ENCODE measurements at places on chromosomes 4 and X. TPM values are rescaled to one million over a fixed set of nuclear protein-coding genes. Genes with fewer than 3 reads are reported as not detected.

FAT4 gene
- 28.4 TPM for total RNA-seq

- no peak for DNase-seq
Measured at GRCh38 chrX:113124693-113125092, 284.1 kb upstream of the AMOT start.

LONRF3 gene
- total RNA-seq = 9.8 TPM

DNA sequence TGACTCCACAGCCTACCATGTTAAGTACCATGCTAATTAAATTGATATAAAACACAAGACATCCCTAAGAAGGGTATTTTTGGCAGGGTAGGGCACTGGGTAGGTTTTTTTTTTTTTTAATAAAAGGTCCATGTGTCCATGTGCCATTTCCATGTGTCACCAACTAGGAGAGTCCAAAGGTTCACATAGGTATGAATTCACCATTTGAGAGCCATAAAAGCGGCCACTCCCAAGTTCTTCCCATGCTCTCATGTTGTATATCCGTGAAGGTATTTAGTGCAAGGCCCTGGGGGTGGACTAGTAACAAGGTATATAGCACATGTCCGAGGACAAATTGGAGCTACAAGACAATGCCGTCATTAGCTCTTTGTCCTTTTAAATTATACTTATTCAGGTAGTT lies 107.3 kb downstream of the PDE5A start:
- DNase-seq = no peak

- DNase-seq = no peak
Measured at GRCh38 chrX:150192816-150193215, 170.3 kb upstream of the MAMLD1 start.

- DNase-seq = no peak
Measured at GRCh38 chrX:137354851-137355250, 211.1 kb upstream of the ZIC3 start.

PLAC8 gene
- total RNA-seq = 539 TPM

CFP gene
- total RNA-seq = 4.0 TPM

GRCh38 chr4:140595065-140595464 lies 26.3 kb upstream of the UCP1 start:
- DNase-seq = no peak

- DNase-seq = no peak
Measured at GRCh38 chr4:94804650-94805049, 46.9 kb downstream of the BMPR1B start.

HTR2C gene
- total RNA-seq = not detected

MAGEA10 gene
- not detected for total RNA-seq

ADAMTS3 gene
- 0.57 TPM for total RNA-seq

DNA sequence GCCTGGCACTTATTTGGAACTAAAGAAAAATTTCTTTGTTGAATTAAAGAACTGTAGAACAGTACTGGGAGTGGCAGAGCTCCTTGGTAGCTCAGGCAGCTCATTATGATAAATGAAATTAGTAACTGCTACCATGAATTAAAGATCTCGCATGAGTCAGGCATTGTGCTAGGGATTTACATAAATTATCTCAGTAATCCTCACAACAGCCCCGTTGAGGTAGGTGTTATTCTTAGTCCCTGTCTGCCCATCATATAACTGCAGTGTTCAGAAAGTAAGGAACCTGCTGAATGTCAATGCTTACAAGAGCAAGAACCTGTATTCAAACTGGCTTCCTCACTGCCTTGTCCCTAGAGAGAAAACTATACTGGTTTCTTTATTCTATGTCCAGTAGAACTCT lies 108.3 kb downstream of the NLGN4X start:
- no peak for DNase-seq

DNA sequence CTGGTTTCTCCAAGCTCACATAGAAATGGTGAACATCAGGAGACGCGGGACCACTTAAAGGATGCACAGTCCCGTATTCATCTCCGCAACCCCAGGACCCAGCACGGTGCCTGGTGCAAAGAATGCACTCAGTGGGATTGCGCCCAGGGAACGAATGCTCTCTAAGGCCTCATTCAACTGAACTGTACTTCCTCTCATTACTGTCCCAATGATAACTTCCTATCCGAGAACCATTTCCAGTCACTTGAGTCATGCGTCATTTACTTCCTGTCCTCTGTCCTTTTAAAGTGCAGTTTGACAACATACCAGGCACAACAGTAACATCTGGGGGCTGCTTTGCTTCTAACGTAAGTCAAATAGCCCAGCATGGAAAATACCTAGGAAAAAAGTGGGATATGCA lies 75.7 kb downstream of the RBM47 start:
- no peak for DNase-seq

- DNase-seq = no peak
Measured at GRCh38 chrX:65674204-65674893, 6.9 kb downstream of the MSN start.

DIPK2B gene
- total RNA-seq = 6.4 TPM

LPAR4 gene
- total RNA-seq = 0.60 TPM

BEX5 gene
- total RNA-seq = 2.1 TPM

PARM1 gene
- total RNA-seq = 120 TPM

HDAC8 gene
- 24.4 TPM for total RNA-seq

CT47B1 gene
- not detected for total RNA-seq

GRCh38 chrX:48467281-48467761 lies 2.7 kb downstream of the SLC38A5 start:
- DNase-seq = no peak

DNA sequence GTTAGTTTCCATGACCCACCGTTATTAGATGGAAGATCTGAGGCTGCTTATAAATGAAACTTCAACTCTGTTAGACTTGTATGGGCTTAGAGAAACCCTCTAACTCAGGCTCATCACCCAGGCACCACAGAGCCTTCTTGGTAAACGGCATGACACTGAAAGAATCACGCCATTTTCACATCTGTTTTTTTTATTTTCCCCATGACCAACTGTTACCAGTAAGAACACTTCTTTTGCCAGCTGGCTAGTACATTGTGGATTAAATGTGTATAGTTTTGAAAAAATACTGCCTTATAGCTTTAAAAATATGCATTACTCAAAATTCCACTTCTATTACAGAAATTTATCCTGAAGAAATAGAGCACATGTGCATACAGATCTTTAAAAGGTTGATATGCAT lies 48.0 kb upstream of the APELA start:
- no peak for DNase-seq

- DNase-seq = no peak
Measured at GRCh38 chr4:99201690-99202089, 17.4 kb downstream of the ADH6 start.

- DNase-seq = no peak
Measured at GRCh38 chrX:130118441-130119311, 8.4 kb upstream of the ELF4 start.

VSIG4 gene
- total RNA-seq = 80.5 TPM

GRCh38 chr4:77619408-77619807 lies 13.8 kb downstream of the CXCL13 start:
- DNase-seq = no peak

DNA sequence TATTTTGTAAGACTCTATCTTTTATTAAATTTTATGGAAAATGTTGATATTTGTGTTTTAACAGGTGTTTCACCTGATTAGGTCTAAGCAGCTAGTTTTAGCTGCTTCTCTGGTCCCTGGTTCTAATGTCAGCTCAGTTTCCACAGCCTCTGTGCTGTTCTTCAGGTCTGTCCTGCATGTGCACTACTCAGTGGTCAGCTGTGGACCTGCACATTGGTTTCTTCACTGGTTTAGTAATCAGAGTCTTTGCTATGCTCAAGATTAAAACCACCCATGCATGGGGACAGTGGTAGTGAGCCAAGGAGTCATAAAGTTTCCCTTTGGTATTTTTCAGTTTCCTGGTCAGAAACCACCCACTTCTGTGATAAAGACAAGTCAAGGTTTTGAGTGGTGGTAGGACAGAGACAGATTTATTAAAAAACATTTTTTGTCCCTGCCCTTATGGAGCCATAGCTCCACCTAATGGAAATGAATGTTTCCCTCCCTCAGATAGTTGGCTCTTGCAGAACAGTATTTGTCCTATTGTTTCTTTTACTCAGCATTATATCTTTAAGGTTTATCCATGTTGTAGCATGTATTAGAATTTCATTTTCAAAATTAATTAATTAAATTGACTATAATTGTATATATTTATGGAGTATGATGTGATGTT lies 36.8 kb upstream of the VBP1 start:
- DNase-seq = no peak

NWD2 gene
- total RNA-seq = 1.3 TPM

HPSE gene
- total RNA-seq = 14.0 TPM

INPP4B gene
- total RNA-seq = 24.1 TPM

UNC5C gene
- 7.2 TPM for total RNA-seq

ADH6 gene
- total RNA-seq = 18.6 TPM

GPR101 gene
- not detected for total RNA-seq

DNA sequence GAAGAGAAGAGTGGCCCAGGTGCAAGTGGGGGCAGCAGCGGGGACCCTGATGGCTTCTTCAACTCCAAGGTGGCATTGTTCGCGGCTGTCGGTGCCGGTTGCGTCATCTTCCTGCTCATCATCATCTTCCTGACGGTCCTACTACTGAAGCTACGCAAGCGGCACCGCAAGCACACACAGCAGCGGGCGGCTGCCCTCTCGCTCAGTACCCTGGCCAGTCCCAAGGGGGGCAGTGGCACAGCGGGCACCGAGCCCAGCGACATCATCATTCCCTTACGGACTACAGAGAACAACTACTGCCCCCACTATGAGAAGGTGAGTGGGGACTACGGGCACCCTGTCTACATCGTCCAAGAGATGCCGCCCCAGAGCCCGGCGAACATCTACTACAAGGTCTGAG lies 11.4 kb downstream of the EFNB1 start:
- no peak for DNase-seq

Measured in mucosa of descending colon (tissue), 3 donors.